ENCODE measurements at places on chromosomes 4 and X.

GRCh38 chr4:112002248-112002661, 143.0 kb upstream of the FAM241A start:
- no peaks in the 10 kb centered on the region for H3K36me3 ChIP-seq
- H3K4me3 ChIP-seq, result no peak overlapping the region
- peak; percentile 53 for DNase-seq
- H3K27ac ChIP-seq, result no peak overlapping the region
- peaks cover 53% of the 10 kb centered on the region for H3K27me3 ChIP-seq

- no peaks in the 10 kb centered on the region for H3K36me3 ChIP-seq
- no peak for DNase-seq
- no peak overlapping the region for H3K27ac ChIP-seq
- H3K27me3 ChIP-seq, result no peaks in the 10 kb centered on the region
- H3K4me1 ChIP-seq, result no peaks in the 10 kb centered on the region
- H3K4me3 ChIP-seq, result no peak overlapping the region
These were observed 233.9 kb upstream of the CXXC4 start for GRCh38 chr4:104728380-104729122.

DNA sequence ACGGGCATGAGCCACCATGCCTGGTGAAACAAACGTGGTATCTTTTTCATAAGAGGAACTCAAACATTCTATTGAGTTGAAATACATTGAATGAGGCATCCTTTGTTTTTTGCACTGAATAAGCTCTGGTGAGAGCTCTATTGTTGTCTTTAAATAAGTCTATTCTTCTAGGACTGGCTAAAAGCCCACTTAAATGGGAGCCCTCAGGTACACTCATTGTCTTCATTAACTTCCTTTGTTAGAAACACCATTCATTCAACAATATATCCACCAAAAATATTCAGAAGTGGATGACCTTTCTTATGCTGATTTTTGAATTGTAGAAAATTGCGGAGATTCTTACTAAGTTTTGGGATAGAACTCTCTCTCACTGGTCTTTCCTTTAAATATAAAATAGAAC, 568.0 kb downstream of the IL1RAPL1 start:
- no peaks in the 10 kb centered on the region for H3K27me3 ChIP-seq
- no peak for DNase-seq
- no peaks in the 10 kb centered on the region for H3K4me1 ChIP-seq
- H3K27ac ChIP-seq, result no peak overlapping the region
- H3K4me3 ChIP-seq, result no peak overlapping the region

DNA sequence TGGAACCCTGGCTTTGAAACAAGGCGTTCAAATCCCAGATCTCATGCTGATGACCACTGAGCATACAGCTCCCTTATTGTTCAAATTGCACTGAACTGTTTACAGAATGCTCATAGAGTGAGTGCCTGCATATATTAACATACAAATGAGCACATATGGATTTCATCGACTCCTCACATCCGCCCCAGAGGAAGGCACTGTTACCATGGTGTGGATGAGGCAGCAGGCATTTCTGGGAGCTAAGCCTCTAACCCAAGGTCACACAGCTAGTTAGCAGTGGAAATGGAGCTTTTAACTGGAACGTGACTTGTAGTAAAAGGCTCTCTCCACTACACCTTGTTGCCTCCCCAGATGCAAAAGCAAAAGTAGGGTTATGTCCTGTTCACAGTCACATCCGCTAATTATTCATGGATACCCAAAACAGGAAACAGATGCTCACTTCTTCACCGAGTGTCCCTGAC, 289.7 kb downstream of the STK32B start:
- H3K4me1 ChIP-seq, result no peaks in the 10 kb centered on the region
- H3K27ac ChIP-seq, result no peak overlapping the region
- H3K36me3 ChIP-seq, result no peaks in the 10 kb centered on the region

GRCh38 chr4:126762663-126763247, 870.0 kb upstream of the INTU start:
- no peak for DNase-seq
- H3K4me1 ChIP-seq, result no peaks in the 10 kb centered on the region
- no peaks in the 10 kb centered on the region for H3K27me3 ChIP-seq
- no peaks in the 10 kb centered on the region for H3K36me3 ChIP-seq
- no peak overlapping the region for H3K27ac ChIP-seq
- H3K4me3 ChIP-seq, result no peak overlapping the region

DNA sequence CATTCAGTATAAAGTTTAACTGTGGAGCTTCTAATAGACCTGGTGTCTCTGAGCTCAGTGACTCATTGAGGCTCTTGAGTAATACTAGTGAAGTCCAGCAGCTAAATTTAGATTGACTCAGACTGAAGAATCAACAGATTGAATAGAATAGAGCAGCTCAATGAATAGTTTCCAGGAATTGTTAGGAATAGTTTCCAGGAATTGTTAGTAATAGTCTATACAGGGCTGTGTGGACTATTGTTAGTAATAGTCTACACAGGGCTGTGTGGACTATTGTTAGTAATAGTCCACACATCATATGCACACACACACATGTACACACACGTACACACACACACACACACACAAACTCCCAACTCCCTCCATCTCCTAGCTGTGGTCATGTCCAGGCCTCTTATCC, 3.0 kb downstream of the GIMD1 start:
- H3K4me1 ChIP-seq, result no peaks in the 10 kb centered on the region
- DNase-seq, result no peak
- no peaks in the 10 kb centered on the region for H3K27me3 ChIP-seq
- no peak overlapping the region for H3K4me3 ChIP-seq
- no peaks in the 10 kb centered on the region for H3K36me3 ChIP-seq
- no peak overlapping the region for H3K27ac ChIP-seq

GRCh38 chr4:60313611-60314178, 886.4 kb upstream of the ADGRL3 start:
- H3K36me3 ChIP-seq, result no peaks in the 10 kb centered on the region
- H3K4me3 ChIP-seq, result no peak overlapping the region
- no peak overlapping the region for H3K27ac ChIP-seq

GRCh38 chr4:104093247-104093646, 373.5 kb upstream of the TACR3 start:
- H3K4me3 ChIP-seq, result no peak overlapping the region
- H3K4me1 ChIP-seq, result no peaks in the 10 kb centered on the region
- no peaks in the 10 kb centered on the region for H3K36me3 ChIP-seq
- no peak overlapping the region for H3K27ac ChIP-seq

DNA sequence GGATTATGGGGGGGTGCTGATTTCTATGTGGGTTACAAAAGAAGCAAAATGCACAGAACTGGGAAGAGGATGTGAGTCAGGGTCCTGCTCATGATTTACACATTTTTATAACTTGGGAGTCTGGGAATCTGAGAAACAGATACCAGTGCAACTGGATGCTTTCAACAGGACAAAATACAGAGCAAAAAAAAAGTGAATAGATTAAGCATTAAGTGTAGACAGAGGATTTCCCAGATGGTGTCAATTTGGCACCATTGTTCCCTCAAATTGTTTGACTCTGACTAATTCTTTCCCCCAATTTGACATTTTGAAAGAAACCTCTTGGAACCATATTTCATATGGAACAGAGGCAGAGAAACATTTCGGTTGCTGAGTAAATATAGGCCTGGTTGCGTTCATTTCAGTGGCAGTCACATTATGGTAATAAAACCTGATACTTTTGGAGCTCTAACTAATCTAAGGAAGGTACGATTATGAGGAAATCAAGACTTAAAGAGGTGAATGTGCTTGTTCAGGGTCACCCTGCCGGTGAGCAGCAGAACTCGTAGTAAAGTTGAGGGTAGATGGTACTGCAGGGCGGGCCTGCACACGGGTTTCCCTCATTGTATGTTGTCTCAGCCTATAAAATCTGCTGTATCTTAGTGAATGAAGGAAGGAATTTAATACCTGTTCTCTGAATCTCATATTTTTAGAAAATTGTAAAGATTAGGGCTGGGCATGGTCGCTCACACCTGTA, 18.7 kb upstream of the CDKL5 start:
- no peak overlapping the region for H3K27ac ChIP-seq
- no peaks in the 10 kb centered on the region for H3K36me3 ChIP-seq
- no peak overlapping the region for H3K4me3 ChIP-seq
- H3K27me3 ChIP-seq, result no peaks in the 10 kb centered on the region

- no peak overlapping the region for H3K27ac ChIP-seq
- no peak for DNase-seq
- H3K27me3 ChIP-seq, result peaks cover 4% of the 10 kb centered on the region
- no peak overlapping the region for H3K4me3 ChIP-seq
- H3K36me3 ChIP-seq, result no peaks in the 10 kb centered on the region
These were observed 214.2 kb upstream of the GPRIN3 start for GRCh38 chr4:89521826-89522225.

DNA sequence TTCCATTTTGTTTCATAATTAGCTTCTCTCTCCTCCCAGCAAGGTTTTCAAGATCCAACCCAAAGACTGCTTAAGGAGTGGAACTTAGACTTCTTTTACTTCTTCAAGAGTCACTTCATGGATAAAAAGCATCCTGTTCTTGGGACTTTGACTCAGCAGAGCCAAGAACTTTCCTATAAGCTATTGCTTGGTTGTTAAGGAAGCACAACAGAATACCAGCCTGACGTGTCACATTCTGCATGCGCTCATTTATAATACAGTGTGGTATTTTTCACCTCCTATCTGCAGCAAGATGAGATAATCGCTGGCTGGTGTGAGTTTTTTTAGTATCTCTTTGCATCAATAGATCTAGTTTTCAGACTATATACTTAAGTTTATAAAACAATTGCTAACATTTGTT, 152.1 kb downstream of the PALLD start:
- DNase-seq, result no peak
- H3K36me3 ChIP-seq, result no peaks in the 10 kb centered on the region
- no peak overlapping the region for H3K4me3 ChIP-seq
- no peak overlapping the region for H3K27ac ChIP-seq

DNA sequence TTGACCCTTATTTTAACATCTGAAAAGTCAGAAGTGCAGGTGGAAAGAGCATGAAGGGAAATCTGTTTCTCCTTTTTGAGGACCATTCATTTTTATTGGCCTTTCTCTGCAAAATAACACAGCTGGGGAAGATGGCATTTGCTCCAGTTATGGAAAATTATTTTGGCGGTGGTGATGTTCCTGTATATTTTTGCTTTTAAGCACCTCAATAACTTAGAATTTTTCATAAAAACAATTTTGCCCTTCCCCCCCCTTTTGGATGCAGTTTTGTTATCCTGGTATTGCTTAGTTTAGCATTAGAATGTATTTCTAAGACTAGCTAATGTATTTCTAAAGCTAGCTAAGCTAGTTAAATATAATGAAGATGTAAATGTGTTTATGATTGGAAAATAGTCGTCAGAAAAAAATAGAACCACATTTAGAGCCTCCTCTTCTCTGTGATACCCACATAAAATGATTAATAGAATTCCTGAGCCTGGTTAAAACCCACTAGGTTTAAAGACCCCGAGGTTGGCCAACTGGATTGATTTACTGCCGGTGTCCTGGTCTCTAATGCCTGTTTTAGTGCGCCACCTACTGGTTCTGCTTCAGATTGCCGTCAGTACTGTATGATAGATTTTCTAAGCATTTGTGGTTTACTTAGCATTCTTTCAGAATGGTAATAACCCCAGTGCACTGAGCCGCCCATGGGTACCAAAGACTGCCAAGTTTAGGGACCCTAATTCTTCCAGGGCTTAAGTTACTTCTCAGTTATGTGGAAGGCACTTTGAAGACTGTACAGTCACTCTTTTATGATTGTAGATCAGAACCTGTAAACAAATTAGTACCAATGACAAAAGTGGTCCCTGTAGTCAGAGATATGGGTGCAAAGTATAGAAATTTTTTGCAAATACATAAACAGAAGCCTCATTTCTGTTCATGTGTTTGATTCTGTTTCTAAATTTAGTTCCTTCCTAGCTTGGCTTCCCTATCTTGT, 11.4 kb downstream of the KLF3 start:
- no peak overlapping the region for H3K4me3 ChIP-seq
- H3K27me3 ChIP-seq, result no peaks in the 10 kb centered on the region
- peak; percentile 93 for DNase-seq
- peaks cover 18% of the 10 kb centered on the region for H3K4me1 ChIP-seq
- H3K27ac ChIP-seq, result peak overlapping the region; percentile 26

DNA sequence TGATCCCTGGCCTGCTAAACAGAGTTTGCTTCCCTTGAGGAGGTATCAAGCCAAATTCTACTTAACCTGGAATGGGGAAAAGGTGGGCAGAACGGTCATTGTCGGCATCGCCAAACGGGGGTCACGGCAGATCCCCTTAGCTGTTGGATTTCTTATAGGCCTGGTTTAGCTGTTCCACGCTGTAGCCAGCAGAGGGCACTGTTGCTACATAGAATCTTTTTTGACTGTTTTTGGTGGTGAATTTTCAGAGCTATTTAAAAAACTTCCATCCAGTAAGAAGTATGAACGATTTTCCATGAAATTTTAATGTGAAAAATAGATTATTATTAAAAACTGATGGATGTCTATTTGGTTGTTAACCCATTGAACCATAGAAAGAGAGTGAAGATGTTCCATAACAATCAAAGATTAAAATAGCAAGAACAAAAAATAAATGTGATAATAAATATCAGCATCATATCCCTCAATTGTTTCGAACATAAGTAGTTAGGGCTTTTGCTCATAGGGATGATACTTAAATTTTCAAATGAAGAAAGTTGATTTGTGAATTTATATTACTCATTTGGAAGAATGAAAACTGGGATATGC, 56.6 kb downstream of the LINC00632 start:
- peak overlapping the region; percentile 87 for H3K4me3 ChIP-seq
- peak; percentile 84 for DNase-seq
- H3K27me3 ChIP-seq, result no peaks in the 10 kb centered on the region
- no peaks in the 10 kb centered on the region for H3K36me3 ChIP-seq

GRCh38 chr4:155687380-155687982, 20.8 kb downstream of the GUCY1A1 start:
- DNase-seq, result no peak
- no peaks in the 10 kb centered on the region for H3K27me3 ChIP-seq
- no peaks in the 10 kb centered on the region for H3K4me1 ChIP-seq
- no peak overlapping the region for H3K4me3 ChIP-seq

DNA sequence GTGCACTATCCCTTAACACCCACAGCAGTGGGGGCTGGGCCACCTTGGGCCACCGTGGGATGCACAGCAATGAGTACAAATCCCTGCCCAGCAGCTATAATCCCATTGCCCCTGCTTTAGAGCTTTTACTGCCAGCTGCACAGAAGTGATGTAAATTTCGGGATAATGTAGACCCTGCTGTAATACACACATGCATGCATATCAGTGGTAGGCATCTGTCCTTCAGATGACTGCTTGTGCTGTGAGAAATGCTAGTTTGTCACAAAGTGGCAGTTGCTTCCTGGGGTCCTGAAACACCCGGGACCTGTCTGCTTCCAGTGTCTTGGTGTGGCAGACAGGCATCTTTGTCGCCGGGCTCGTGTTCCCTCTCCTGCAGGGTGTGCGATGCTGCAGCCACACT, 14.1 kb downstream of the NSG1 start:
- no peak overlapping the region for H3K27ac ChIP-seq
- no peak overlapping the region for H3K4me3 ChIP-seq
- no peaks in the 10 kb centered on the region for H3K4me1 ChIP-seq
- no peaks in the 10 kb centered on the region for H3K27me3 ChIP-seq
- no peaks in the 10 kb centered on the region for H3K36me3 ChIP-seq

DNA sequence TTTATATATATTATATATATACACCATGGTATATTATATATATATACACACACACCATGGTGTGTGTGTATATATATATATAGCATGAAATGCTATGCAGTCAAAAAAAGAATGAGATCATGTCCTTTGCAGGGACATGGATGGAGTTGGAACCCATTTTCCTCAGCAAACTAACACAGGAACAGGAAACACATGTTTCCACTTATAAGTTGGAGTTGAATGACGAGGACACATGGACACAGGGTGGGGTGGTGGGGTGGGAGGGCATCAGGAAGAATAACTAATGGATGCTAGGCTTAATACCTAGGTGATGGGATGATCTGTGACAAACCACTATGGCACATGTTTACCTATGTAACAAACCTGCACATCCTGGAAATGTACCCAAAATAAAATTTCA, 293.6 kb upstream of the NDST3 start:
- no peak overlapping the region for H3K27ac ChIP-seq
- H3K27me3 ChIP-seq, result no peaks in the 10 kb centered on the region
- no peaks in the 10 kb centered on the region for H3K36me3 ChIP-seq
- H3K4me3 ChIP-seq, result no peak overlapping the region
- no peaks in the 10 kb centered on the region for H3K4me1 ChIP-seq
